ENCODE measurements at places on chromosomes 2 and 18.
A peak's percentile ranks its signal among the peaks of the same experiment; 100 is the strongest.

GRCh38 chr18:68742206-68742605, 27.3 kb upstream of the TMX3 start:
- DNase-seq = no peak

DNA sequence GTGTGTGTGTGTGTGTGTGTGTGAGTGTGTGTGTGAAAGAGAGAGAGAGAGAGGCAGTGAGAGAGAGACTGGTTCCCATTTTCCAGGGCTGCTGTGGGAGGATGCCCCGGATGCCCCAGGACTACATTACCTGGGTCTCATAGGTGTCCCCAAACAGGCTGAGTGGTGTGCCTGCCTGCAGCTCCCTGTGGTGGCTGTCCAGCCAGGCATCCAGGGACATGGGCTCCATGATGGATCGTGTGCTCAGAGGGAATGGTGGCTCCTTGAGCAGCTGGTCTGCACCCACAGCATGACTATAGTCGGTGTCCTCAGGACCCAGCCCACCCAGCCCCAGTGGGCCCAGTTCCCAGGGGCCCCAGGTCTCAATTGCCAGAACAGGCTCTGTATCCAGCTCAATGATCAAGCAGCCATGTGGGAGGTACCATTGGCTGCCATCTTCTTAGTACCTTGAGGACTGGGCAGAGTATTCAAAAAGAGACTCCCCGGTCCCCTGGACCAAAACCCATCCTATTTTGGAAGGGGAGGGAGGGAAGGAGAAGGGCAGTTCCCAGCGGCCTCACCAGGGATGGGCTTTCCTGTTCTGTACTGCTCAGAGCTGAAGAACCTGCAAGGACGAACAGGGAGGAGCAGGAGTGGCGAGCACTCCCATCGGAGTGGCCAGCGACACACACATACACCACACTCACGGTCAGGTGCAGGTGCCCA, 5.8 kb upstream of the OXER1 start:
- DNase-seq = no peak

DNA sequence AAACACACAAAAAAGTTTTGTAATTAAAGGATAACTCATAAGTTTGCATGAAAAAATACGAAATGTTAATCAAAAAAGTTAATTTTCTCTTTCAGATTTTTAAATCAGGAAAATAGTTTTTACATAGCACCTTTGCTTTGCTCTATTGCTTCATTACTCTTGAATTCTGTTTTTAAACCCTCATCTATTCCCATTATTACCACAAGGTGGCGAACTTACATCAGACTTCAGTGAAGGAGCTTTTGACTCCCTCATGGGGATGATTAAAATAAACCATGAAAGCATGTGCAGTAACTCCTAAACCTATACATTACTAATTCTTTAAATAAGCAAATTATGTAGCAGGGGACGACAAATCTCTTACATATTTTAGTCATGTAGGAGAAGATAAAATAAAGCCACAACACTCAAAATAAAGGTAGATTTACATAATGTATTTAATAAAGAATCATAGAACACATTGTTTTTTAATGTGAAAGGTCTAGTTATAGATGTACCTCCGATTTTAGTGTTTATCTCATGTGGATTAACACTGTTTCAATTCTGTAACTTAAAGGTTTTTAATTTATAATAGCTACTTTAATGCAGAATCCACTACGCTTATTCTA, 105.2 kb downstream of the NETO1 start:
- DNase-seq = no peak

DNA sequence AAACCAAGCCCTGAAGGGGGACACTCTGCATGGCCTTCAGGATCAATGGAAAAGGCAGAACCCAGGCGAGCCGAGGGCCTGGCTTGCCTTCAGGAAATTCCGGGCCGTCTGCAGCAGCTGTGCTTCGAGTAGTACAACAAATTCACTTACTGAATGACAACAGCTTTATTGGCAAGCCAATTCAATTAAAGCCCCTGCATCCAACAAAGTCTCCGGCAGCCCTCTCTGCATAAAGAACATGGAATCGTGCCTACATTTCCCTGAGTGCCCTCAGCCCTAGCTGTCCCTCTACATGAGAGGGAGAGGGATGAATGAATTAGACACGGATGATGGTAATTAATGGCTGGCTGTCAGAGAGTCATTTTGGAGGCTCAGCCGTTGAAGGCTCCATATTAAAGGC, 189.0 kb downstream of the BCL11A start:
- DNase-seq = no peak

- no peak for DNase-seq
These were observed 376.0 kb downstream of the DCC start for GRCh38 chr18:52715991-52716390.

GRCh38 chr2:61962095-61962984, 56.9 kb downstream of the COMMD1 start:
- no peak for DNase-seq

- peak; percentile 84 for DNase-seq
These were observed 1.3 kb downstream of the BCL2 start for GRCh38 chr18:63317982-63318888.

DNA sequence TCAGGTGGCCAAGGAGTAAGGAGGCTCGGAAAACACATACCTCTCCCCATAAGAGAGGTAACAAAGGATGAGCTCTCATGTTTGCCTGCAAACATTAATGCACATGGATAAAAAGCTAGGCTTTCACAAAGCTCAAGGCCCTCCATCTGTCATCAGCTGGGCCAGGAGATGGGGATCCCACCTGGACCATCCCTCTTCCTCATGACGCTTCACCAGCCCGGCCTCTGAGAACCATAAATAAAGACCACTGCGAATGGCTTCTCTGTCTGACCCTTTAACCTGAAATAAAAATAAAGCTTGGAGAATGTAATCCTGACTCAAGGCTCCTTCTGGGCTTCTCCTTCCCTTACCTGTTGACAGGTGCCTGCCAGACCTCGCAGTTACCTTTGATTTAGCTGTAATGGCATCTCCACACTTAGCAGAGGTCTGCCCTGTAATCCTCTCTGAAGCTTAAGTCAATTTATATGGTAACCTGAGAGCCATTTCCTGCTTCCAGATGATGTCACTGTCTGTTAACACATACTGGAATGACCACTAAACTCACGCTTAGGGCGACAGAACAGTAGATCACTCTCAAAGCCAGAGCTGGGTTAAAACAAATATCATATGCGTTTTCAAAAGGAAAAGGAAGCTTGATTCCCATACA, 29.3 kb upstream of the FOXI3 start:
- no peak for DNase-seq

GRCh38 chr2:161238560-161239325, 69.5 kb upstream of the PSMD14 start:
- DNase-seq = peak; percentile 51

GRCh38 chr2:17813742-17814473, 2.4 kb upstream of the MSGN1 start:
- DNase-seq = no peak

DNA sequence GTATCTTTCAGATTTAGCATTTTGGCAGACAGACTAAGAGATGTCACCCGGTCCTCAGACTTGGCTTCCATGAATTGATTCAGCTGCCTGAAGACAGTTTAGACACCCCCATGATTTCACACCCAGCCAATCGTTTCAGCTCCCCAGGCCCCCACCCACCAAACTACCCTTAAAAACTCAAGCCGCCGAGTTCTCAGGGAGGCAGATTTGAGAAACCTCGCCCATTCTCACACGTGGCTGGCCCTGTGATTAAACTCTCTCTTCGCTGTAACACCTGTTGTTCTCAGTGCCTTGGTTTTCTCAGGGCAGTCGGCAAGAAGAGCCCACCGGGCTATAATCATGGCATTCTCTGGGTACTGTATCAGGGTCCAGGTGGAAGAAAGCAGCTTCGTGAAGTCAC, 35.2 kb downstream of the UXS1 start:
- DNase-seq = peak; percentile 47

GRCh38 chr2:182715121-182715891, 751 bp upstream of the DNAJC10 start:
- DNase-seq = no peak

GRCh38 chr18:24917767-24918166, 434.2 kb downstream of the ZNF521 start:
- DNase-seq = no peak

Measured in stimulated activated naive CD4-positive, alpha-beta T cell treated with Interleukin-2 at 50 U/mL for 16 hours (primary cell).